Osteoblast (primary cell): ENCODE measurements at places on chromosomes 7 and 10. TPM values are rescaled to one million over a fixed set of nuclear protein-coding genes. Genes with fewer than 3 reads are reported as not detected.

Gene HOXA5
- 3.2 and 5.8 TPM in 2 replicates for total RNA-seq

Gene RNF148
- 0.72 and 1.2 TPM in 2 replicates for total RNA-seq

Gene PAXIP1
- total RNA-seq = 9.4 and 10.5 TPM in 2 replicates

Gene MMD2
- not detected in 2 replicates for total RNA-seq

Gene AMZ1
- total RNA-seq = 2.1 and 2.5 TPM in 2 replicates

Gene TBX20
- not detected in 2 replicates for total RNA-seq

Gene PTPN20
- total RNA-seq = 8.0 and 9.1 TPM in 2 replicates

Gene OR2A12
- total RNA-seq = not detected in 2 replicates

Gene SPDYE2
- not detected in 2 replicates for total RNA-seq

Gene MAD1L1
- total RNA-seq = 66.2 and 72.2 TPM in 2 replicates

Gene SPDYE18
- not detected in 2 replicates for total RNA-seq

Gene C10orf105
- under 0.01 TPM in 1 of 2 replicates, not detected in the other for total RNA-seq

Gene SRRM3
- 0.29 and 0.36 TPM in 2 replicates for total RNA-seq

Gene ERCC6
- 52.7 and 54.3 TPM in 2 replicates for total RNA-seq

Gene GPR85
- 7.2 and 10.3 TPM in 2 replicates for total RNA-seq

Gene ACTR3C
- 1.8 and 3.8 TPM in 2 replicates for total RNA-seq

Gene NXPH1
- not detected in 2 replicates for total RNA-seq

Gene TAS2R5
- total RNA-seq = 0.72 and 1.8 TPM in 2 replicates

Gene C10orf62
- 0.29 and 0.36 TPM in 2 replicates for total RNA-seq

Gene MYO1G
- 0.29 and 0.36 TPM in 2 replicates for total RNA-seq

Gene OPN1SW
- total RNA-seq = not detected in 2 replicates

Gene PODXL
- 0.88 and 1.4 TPM in 2 replicates for total RNA-seq

Gene DYDC2
- total RNA-seq = not detected in 2 replicates
